HCT116 (cell line): ENCODE measurements at places on chromosomes 12 and 14.

DNA sequence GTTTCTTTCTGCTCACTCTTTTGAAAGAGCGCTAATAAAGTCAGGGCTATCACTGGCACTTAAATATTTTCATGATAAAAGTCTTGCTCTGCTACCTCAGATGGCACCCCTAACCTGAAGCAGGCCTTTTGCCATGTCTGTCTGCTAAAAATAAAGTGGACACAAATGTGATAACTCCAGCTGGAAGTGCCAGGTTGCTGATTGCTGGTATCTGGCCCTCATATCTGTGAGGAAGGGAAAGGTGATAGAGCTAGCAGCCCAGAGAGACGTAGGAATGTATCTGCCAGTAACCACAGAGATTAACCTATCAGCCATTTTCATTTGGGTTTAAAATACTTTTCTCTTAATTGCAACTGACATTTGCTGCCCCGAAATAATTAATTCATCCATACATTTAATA is 127.9 kb downstream of the GRIN2B start:
- DNase-seq = no peak

GRCh38 chr14:103100281-103101121 is 6.0 kb downstream of the EXOC3L4 start:
- no peak for DNase-seq

DNA sequence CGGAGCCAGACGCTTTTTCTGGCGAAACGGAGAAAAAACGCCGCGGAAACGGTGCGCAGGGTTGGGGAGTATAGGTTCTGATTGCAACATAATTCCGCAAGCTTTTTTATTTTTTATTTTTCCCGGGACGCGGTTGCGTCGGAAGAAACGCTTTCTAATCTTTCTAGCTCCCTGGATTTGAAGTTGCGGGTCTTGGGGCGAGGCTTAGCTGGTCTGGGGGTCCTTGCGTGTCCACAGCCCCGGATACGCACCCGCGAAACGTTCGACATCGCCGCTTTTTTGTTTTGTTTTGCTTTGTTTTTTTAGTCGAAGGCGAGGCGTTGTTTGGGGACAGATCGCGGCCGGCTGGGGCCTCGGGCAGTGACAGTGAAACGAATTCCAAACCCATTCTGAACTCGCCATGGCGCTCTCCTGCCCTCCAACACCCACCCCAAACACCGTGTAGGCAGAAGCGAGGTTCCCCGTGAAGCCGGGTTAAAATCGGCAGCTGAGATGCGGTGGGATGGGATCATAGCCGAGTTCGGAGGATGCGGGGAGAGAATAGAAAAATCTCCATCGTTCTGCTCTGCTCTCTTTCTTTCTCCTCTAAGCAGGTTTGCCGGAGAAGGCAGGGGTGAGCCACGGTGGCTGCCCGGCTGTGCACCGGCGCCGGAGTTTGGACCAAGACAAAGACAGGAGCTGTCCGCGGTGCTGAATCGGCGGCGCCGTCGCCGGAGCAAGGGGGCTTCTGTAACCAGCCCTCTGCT is 8.1 kb upstream of the LHX5 start:
- no peak for DNase-seq

DNA sequence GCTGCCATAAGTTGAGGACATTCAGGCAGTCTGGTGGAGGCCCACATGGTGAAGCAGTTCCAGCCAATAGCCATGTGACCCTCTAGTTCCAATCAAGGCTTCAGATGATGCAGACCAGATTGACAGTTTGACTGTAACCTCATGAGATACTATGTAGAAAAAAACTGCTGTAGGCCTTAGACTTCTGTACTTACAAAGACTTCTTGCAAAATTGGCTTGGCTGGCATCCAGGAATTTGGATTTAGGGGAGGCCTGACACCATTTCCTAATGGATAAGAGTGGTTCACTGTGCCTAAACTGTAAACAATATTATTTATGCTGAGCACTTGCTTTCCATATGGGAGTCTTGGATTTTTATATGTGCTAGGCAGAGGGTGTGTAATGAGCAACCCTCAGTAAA is 76.4 kb downstream of the RGS6 start:
- no peak for DNase-seq

DNA sequence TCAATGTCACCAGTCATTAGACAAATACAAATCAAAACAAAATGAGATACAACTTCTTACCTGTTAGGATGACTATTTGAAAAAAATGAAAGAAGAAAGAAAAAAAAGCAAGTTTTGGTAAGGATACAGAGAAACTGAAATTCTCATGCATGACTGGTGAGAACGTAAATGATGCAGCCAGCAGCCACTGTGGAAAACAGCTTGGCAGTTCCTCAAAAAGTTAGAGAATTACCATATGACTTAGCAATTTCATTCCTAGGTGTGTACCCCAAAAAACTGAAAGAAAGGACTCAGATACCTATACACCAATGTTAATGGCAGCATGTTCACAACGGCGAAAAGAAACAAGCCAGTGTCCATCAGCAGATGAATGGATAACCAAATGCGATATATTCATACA is 26.6 kb downstream of the NINJ2 start:
- no peak for DNase-seq

DNA sequence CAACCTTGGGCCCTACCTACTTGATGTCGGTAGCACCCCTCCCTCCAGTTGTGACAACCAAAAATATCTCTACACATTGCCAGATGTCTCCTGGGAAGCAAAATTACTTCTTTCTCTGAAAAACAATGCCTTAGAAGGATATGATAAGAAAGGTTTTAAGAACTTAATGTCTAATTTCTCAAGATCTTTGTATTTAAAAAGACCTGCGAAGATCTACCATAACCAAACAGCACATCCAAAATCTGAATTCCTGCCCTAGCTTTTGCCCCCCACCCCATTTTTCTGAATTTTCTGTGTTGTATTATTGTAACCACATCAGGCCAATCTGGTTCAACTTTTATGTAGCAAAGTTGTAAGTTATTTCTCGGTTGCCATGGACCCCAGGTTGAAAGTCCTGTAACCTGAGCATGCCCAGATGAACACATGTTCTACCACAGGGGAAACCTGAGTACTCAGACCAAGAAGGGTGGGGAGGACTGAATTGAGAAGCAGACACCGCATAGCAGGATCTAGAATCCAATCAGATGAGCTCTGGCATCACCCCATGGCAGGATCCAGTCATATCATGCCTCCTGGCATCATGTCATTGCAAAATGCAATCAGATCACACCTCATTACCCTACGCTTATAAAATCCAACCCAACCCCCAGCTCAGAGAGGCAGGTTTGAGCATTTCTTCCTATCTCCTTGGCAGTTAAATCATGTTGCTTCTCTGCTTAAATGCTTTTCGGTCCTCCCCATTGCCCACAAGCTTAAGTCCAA is 8.7 kb downstream of the TMEM253 start:
- DNase-seq = no peak

DNA sequence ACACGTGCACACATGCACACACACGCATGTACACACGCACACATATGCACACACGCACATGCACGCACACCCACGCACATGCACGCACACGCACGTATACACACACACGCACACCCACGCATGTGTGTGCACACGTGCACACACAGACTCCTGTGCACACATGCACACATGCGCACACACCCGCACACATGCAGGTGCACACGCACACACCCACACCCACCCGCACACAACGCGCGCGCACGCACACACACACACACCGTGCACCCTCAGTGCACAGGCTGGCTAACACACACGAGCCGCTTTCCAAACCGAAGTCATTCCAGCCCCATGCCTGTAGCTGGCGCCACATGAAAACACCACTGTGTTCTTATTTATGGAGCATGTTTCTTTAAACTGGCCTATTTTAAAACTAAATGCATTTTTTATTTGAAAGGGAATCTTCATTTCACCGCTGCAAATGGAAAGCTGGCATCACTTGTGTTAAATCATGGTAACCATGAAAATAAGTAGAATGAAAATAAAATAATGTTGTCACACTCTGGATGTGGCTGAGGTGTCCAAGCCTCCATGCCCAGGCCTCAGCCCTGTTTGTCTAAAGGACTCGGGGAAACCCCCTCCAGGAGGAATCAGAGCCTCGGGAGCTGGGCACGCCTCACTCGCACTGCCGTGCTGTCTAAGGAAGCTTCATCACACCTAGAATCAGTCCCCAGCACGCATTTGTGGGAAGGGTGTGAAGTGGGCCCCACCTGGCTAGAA is 45.1 kb downstream of the GALNT9 start:
- DNase-seq = no peak

GRCh38 chr14:89908712-89909450 is 45.6 kb downstream of the EFCAB11 start:
- DNase-seq = no peak

- DNase-seq = no peak
Observed at GRCh38 chr12:93970900-93971688, 177.3 kb upstream of the PLXNC1 start.

DNA sequence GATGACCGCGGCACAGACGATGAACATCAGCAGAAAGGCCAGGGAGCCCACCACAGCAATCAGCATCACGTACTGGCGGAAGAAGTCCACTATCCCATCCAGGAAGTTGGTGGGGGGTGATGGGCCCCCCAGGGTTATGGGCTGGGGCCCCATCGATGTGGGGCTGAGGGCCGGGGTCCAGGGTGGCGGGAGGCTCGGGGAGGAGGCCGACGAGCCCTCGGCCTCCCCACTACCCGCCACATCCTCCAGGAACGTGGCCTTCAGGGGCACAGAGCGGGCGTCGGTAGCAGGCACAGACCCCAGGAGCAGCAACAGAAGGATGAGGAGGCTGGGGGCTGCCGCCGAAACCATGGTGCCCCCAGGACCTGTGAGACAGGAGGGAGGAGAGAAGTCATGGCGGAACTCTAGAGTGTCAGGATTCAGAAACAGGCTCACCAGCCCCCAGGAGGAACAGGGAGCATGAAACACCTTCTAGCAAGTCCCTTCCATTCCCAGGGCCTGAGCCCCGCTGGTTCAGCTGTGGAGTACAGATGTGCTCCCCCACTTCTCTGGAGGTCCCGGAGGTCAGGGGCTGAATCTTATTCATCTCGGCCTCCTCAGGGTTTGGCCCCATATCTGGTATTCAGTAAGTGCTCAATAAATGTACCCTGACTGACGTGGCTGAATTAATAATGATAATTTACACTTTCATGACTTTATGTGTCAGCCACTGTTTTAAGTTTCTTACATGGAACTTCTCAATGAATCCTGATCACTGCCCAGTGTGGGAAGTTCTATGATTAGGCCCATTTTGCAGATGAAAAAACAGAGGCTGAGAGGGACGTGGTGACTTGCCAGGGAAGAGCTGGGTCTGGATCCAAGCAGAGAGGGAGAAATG is 5.6 kb downstream of the TMEM119 start:
- no peak for DNase-seq

- no peak for DNase-seq
Observed at GRCh38 chr12:12171991-12172511, 94.8 kb downstream of the LRP6 start.

DNA sequence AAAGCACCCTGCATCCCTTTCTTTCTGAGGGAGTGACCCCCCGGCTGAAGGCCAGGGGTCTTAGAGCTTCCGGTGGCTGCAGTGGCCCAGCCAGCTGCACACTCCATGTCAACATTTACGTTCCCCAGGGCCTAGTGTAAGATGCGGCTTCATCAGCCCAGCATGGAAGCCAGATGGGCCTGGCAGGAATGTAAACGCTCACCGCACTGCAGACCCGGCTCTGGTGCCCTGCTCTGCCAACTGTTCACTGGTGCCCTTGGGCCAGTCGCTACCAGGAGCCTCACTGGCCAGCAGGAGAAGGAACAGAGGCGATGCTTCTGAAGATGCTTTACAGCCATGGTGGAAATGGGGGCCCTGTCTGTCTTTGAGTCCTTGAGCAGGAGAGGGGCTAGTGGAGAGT is 8.6 kb upstream of the TMEM119 start:
- no peak for DNase-seq

GRCh38 chr14:91324606-91325575 is 80.4 kb upstream of the GPR68 start:
- no peak for DNase-seq

DNA sequence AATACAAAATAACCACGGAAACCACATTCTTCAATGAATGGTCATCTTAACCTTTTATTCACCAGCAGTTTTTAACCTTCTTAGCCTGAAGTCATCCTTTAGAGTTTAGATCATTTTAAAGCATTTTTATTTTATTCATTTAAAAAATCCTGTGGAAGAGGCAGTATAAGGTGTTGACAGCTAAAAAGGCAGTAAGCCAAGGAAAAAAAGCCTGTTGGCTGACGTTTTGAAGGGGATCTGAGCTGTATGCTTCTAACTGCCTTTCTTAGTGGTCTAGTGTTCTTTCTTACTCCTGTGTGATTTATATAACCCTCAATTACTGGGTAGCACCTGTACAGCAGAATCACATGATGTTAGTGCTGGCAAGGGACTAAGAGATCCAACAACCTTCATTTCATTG is 438.3 kb upstream of the SEL1L start:
- DNase-seq = no peak

DNA sequence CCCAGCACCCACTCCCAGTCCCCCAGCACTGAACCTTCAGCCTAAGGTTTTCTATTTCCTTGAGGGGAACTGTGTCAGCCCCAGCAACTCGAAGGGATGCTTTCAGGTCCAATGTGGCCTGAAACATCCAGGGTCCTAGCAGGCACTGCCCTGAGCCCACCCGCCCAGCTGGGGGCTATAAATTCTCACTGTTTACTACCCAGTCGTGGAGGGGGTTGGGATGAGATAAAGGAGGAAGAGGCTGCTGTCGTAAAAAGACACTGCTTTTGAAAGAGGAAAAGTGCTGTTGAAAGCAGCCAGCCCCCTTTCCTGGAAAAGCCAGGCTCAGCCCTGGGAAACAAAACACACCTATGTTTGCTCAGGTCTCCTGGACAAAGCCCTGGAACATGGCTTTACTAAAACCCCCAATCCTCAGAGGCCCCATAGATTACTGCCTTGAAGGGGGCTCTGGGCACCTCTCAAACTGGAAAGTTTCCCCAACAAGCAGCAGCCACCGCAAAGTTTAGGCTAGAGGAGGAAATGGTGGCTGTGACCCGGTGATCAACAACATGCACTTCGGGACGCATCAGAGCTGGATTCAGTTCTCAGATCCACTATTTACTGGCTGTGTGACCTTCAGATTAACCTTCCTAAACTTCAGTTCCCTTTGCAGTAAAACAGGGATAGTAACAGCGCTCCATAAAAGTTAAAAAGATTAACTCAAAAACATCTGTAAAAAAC is 51.0 kb downstream of the ACTN1 start:
- no peak for DNase-seq

DNA sequence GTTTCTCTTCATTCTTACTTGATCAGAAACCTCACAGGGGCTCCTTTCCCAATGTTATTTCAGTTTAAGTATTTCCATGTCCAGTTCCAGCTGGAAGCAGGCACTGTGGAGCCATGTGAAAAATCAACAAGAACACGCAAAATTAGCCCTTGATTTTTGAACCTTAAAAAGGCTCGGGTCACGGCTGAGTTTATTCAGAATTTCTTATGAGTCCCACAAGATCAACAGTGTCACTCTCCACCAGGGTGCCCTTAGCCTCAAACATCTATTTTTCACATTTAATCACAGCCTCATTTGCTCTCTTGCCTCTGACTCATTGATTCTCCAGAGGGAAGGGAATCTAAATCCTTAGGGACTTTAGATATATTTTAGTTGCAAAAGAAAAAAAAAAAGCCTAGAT is 157.7 kb upstream of the AVPR1A start:
- no peak for DNase-seq

DNA sequence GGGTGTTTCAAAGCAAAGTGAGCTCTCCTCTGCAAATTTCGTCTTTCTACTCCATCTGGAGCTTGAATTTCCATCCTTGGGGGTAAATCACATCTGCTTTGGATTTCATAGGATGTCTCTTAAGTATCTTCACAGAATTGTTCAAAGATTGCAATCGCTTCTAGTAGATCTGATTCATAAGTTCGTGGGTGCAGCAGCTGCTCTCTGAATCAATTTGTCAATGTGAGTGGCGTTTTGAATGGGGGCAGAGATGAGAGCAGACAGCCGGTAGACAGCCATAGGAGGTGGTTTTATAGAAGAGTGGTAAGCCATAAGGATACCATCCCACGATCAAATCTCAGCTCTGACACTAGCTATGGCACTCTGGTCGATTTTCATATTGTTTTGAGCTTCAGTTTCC is 146.0 kb upstream of the RPH3A start:
- no peak for DNase-seq
